RCC 7860 (cell line): ENCODE measurements at places on chromosomes 11 and 22.

GRCh38 chr22:42328130-42328783 is 57.8 kb upstream of the TCF20 start:
- no peak for DNase-seq

DNA sequence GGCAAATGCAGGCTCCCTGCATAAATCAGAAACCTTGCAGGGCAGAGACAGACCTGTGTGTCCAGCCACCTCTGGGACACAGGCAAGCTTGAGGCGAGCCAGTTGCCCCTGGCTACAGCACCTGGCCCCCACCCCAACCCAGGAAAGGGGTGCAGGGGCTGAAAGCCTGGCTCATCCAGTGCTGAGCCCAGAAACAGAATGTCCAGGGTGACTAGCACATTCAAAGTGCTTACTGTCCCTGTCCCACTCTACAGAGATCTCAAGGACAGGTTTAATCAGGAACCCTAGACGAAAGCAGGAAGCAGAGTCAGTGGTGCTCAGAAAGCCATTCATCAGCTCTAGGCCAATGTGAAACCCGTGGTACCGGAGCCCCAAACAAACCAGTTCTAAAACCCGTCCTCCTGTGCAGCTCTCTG is 31.9 kb downstream of the PLEKHA7 start:
- no peak for DNase-seq

DNA sequence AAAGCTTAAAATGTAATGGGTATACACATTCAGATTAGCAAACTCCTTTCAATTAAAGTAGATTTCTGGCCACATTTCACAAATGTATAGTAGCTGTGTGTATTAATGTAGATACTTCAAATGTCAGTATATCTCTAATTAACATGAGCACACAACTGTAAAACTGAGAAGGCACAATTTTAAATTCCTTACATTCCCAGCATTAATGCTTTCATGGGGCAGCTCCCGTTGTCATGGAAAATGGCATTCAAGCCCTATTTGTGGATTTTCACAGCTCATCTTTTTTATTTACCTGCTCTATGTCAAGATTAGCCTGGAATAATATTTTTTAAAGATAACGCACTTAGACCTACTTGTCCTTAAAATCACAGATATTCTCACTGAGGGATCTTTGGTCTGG is 113.6 kb upstream of the SOX6 start:
- no peak for DNase-seq

GRCh38 chr11:45365961-45366618 is 79.9 kb upstream of the SYT13 start:
- DNase-seq, result no peak

DNA sequence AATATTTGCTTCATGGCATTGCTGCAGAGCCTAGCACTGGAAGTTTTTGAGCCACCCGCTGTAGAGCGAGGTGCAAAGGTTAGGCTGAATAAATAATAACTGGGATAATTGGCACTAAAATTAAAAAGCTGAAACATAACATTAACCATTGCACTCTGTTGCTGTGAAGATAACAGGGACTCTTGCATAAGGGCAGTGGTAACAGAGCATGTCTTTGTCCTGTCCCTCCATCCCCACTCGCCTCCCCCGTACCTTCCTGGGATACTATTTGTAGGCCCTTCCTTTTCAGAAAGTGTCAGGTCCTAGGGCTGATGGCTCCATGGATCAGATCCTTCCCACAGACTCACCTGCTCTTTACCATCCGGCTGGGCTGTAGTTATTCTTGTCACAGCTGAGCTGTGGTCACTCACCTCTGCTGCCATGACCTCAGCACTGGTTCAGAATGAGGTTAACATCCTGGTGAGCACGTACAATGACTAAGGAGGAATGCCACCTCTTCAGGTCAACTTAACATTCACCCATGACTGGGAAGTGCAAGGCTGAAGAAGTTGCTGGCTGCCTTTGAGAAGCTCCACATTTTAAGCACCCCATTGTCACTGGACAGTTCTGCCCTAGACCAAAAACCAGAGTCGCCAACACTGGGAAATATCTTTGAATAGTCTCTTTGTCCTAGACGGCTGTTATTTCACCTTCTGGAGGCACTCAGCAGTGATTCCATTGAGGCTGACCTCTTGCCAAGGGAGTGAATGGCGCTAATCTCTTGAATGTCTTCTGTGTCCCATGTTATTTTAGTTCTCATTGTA is 103.2 kb upstream of the KIRREL3 start:
- DNase-seq, result no peak

- no peak for DNase-seq
These were observed 32.9 kb upstream of the FLI1 start for GRCh38 chr11:128660947-128661346.

DNA sequence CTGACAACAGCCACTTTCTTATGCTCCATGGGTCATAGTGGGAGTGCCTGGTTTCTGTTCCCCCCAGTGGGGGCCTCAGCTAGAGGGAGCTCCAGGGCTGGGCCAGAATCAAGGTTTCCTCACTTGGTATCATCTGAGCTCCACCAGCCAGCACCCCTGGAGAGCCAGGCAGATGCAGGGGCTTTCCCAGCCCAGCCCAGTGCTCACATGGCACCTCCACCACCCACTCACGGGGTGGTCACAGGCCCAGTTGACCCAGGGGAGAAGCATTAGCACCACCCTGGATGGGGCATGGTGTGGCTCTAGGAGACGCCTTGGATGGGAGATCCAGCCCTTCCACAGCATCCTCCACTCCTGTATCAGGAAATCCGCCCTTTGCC is 24.1 kb upstream of the WNT7B start:
- no peak for DNase-seq

DNA sequence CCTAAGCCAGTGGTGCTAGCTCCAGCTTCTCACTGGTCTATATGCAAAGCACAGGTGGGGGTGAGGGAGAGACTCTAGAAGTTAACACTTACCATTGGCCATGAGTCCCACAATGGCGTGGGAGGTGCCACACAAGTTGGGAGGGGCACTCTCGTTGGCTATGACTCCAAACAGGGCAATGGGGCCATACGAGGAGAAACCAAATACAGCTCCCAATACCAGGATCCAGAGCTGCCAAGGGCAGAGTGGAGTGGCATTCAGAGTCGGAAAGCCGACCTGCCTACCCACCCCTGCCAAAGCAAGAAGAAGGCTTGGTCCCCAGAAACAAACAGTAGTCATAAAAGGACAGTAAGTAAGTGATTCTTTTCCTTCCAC is 5.6 kb downstream of the SLC37A4 start:
- no peak for DNase-seq

DNA sequence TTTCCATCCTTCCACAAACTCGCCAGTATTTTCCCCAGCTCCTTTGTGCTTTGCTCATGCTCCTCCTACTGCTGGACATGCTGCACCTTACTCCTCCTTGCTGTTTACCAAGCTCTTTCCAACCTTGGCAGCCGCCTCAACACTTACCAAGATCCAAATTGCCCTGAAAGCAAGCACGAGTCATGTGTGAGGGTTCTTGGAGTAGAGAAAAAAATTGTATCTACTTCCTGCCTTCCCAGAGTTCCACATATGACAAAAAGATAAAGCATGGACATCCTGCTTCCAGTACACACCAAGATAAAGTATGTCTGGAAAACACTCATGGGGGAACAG is 767.5 kb downstream of the NTM start:
- DNase-seq, result no peak

DNA sequence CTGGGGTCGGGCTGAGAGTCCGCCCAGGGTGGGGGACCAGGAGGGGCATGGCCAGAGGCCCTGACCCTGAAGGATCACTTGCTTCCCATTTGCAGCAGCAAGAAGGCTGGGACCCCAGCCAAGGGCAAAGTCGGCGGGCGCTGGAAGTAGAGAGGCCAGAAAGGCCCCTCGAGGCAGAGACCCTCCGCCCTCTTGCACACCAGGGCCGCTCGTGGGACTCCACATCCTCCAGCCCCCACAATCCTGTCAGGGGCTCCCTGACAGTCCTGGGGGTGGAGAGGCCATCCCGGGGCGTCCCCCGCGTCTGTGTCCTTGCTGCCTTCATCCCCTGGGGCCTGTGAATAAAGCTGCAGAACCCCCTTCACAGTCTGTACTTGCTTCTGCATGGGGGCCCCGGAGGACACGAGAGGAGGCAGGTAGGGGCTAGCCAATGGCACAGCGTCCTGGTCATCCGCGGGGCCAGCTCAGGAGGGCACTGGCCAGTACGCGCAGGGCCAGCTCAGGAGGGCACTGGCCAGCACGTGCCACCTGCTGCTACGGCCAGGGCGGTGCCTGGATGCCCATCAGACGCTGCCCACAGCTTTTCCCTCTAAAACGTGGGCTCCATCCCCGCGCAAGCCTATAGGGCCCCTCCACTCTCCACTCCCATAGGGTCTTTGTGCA is 8.7 kb upstream of the MRPL23 start:
- no peak for DNase-seq
